ENCODE measurements at places on chromosomes 4 and X.

- DNase-seq = no peak
Measured at GRCh38 chr4:137069473-137069872, 462.8 kb downstream of the PCDH18 start.

DNA sequence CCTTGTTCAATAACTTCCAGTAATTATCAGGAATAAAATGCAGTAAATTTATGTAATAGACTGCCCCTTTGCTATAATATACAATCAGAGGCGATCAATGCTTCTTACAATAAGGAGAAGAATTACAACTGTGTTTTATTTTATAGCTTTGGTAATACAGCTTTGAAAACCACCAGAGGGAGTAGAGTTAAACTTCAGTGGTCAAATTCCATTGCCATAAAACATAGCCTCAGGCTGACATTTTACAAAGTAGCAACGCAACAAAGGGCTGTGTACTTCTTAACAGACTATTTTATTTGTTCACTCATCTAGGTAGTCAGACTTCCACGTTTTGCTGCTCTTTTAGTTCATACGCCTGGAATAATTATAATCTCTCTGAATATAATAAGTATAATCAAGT lies 58.5 kb downstream of the TEX13C start:
- no peak for DNase-seq

GRCh38 chr4:24131954-24132673 lies 242.3 kb upstream of the PPARGC1A start:
- no peak for DNase-seq

DNA sequence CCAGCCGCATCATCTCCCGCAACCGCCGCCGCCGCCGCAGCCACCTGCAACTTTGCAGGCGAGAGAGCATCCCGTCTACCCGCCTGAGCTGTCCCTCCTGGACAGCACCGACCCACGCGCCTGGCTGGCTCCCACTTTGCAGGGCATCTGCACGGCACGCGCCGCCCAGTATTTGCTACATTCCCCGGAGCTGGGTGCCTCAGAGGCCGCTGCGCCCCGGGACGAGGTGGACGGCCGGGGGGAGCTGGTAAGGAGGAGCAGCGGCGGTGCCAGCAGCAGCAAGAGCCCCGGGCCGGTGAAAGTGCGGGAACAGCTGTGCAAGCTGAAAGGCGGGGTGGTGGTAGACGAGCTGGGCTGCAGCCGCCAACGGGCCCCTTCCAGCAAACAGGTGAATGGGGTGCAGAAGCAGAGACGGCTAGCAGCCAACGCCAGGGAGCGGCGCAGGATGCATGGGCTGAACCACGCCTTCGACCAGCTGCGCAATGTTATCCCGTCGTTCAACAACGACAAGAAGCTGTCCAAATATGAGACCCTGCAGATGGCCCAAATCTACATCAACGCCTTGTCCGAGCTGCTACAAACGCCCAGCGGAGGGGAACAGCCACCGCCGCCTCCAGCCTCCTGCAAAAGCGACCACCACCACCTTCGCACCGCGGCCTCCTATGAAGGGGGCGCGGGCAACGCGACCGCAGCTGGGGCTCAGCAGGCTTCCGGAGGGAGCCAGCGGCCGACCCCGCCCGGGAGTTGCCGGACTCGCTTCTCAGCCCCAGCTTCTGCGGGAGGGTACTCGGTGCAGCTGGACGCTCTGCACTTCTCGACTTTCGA lies 654 bp downstream of the ATOH1 start:
- DNase-seq = no peak

- DNase-seq = no peak
Measured at GRCh38 chrX:38165023-38165422, 55.6 kb downstream of the SRPX start.

- DNase-seq = no peak
Measured at GRCh38 chrX:96621811-96622210, 62.8 kb upstream of the DIAPH2 start.

- DNase-seq = no peak
Measured at GRCh38 chr4:27616166-27616565, 755.5 kb downstream of the STIM2 start.

DNA sequence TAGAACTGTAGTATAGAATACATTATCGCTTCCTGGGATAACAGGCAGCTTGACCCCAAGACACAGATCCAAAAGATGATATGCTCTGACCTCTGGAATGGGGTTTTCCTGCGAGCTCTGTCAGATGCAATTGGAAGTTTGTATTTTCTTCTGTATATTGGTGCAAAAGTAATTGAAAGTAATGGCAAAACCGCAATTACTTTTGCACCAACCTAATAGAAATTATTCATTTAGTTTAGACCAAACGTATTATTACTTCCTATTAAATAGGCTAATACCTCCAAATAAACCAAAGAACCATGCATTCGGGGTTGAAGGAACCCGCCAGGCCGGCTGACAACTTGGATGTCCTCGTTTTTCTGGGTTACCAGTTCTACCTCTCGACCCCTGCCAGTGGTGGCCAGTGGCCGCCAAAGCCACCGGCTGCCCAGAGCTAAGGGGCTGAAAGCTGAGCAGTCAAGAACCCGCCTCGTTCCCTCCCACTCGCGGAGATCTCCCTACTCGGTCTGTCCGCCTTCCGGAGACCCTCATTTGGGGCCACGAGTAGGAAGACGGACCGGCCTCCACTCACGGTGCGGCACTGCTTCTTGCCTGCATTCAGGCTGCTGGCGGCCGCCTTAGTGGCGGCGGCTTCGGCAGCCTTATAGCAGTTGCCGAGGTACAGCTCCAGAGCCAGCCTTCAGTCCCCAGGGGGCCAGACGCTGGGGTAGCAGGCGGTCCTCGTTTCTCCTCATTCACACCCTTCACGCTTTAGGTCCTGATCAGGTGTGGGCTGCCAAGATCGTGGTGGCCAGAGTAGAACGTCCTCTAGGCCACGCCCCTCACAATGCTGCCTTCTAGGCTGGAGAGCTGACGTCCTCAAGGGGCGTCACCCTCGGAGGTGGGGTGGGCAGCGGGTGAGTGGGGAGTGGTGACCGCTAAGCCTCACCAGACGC lies 121.9 kb downstream of the RBMX2 start:
- DNase-seq = no peak

GRCh38 chr4:55435141-55435841 lies 39.5 kb downstream of the TMEM165 start:
- DNase-seq = no peak

- DNase-seq = no peak
Measured at GRCh38 chrX:17160975-17161374, 214.0 kb upstream of the NHS start.

DNA sequence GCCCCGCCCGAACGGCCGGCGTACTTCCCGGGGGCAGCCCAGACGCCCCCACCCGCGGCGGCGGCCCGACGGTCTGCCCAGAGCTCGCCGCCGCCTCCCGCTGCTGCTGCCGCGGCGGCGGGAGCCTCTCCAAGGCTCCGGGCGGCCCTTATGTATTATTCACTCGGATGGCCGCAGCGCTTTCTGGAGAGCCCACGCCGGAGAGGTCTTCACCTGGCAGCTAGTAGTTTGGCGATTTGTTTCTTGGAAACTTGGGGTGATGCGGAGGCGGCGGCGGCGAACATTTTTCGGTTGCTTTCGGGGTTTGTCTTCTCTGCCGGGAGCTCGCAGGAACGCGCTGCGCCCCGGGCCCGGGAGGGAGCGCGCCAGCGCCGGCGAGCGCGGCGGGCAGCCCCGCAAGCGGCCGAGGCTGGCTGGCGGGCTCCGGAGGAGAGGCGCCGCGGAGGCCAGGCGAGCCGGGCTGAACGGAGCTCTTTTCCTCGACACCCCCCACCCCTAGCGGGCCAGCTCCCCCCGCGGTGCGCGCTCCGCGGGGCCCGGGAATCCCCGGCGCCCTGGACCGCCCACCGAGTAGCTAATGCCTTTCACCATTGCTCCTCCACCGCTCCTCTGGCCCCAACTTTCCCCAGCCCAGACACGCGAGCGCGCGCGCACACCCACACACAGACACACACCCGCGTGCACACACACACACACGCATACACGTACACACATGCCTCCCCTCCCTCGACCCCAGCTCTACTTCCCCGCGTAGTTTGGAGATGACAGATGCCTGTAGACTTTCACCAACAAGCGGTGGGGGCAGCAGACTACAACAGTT lies 113.5 kb downstream of the DHX15 start:
- DNase-seq = no peak

DNA sequence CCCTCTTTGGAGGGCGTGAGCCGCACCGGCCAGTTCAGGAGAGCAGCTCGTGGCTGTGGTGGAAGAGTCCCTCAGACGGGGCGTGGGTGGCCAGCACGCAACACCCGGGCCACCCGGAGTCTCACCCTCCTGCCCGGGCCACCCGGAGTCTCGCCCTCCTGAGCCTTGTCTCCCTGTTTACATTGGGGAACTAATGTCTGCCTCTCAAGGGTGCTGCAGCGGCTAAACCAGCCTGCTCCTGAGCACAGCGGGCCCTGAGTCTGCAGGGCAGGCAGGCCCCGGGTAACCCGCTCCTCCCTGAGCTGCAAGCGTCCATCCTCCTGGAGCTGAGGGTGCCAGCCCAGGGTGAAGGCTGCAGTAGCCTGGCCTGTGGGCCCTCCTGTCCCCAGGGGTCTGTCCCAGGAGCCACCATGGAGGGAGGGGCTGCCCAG lies 3.0 kb downstream of the PDE6B start:
- DNase-seq = no peak

DNA sequence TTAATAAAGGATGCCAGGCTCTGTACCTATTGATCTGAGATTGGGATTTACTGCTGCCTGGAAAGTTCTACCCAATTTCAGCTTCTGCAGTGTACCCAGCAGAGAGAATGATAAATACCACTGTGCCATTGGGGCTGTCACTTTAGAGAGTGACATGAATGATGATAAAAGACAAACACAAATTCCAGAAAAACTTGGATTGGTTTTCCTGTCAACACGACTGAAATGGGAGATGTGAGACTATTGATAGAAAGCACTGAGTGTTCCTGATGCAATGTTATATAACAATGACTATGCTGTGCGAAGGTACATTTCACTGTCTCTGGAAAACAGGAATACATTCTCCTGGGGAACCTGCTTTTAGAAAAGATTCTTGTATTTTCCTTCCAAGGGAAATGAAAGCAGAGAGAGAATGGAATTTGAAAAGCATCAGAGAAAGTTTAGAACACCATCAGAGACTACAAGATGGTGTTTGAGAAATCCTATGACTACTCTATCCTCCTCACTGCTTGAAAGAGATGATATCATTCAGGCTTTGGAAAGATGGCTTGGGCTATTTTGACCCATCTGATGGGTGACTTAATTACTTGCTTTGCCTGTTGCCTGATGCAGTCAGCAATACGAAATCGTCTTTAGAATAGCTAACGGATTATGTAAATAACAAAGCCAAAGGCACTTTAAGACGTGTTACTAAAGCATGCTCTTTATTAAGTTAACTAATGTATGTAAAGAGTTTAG lies 49.7 kb downstream of the MID1IP1 start:
- no peak for DNase-seq

- no peak for DNase-seq
Measured at GRCh38 chrX:39527025-39527424, 570.7 kb downstream of the BCOR start.

GRCh38 chr4:8188743-8189550 lies 10.1 kb upstream of the SH3TC1 start:
- no peak for DNase-seq

DNA sequence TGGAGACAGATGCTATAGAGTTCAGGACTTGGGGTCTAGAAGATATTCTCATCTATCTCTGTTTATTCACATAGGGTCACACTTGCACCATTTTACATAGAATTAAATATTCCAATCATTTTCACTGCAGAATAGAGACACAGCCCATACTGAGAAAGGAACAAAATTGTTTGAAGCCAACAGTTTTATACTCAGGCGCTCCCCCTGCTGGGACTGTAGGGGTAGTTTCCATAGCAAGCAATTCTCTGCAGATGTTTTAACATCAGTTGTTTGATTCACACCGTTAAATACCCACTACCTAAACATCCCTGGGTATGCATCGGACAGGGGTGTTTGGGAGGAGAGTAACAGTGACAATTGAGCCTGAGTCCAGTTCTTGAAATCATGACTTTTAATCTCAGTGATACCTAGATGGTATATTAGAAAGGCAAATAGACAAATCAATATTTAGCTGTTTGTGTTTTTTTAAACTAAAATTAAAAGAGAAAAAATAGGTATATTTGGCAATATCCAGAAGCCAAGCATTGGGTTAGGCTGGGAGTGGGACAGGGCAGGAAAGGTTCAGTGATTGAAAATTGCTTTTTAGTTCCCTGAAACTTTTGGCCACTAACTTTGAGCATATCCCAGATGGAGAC lies 33.8 kb downstream of the LONRF3 start:
- peak; percentile 24 for DNase-seq

GRCh38 chrX:40268188-40268520 lies 170.4 kb upstream of the BCOR start:
- no peak for DNase-seq

- peak; percentile 20 for DNase-seq
Measured at GRCh38 chr4:149980941-149981340, 97.3 kb upstream of the DCLK2 start.

- no peak for DNase-seq
Measured at GRCh38 chrX:96435378-96436035, 249.1 kb upstream of the DIAPH2 start.

- DNase-seq = no peak
Measured at GRCh38 chr4:181420950-181421349, 822.3 kb upstream of the TENM3 start.

DNA sequence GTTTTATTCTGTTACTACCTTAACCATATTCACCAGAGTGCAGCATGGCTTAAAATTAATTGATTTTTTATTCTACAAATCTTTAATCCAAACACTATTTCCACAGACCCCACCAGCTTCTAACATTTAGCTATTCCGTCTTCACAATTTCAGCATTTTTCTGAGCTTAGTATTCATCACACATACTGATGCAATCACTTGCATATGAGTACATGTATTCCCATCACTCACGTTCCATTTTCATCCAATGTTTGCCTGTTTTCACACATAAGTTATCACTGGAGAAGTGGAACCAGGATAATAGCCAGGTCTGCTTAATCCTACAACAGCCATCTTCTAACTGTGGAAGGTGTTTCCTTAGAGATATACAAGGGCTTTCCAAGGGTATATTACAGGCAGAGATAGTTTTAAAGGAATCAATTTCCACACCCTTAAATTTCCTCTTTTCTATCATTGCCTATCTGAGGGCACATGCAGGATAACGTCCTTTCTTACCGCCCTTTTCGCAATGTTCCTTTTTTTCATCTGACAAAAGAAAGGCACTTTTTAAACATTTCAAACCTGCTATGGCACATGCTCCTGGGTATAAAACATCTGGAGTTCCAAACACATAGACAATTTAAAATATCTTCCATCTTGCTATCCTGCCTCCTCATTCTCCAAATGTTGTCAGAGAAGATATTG lies 115.8 kb downstream of the CORIN start:
- DNase-seq = no peak

- no peak for DNase-seq
Measured at GRCh38 chr4:169618986-169619385, 1.4 kb upstream of the CLCN3 start.

GRCh38 chr4:61442936-61443335 lies 242.8 kb downstream of the ADGRL3 start:
- DNase-seq = no peak

GRCh38 chrX:138709886-138710791 lies 1.4 kb downstream of the FGF13 start:
- DNase-seq = no peak

DNA sequence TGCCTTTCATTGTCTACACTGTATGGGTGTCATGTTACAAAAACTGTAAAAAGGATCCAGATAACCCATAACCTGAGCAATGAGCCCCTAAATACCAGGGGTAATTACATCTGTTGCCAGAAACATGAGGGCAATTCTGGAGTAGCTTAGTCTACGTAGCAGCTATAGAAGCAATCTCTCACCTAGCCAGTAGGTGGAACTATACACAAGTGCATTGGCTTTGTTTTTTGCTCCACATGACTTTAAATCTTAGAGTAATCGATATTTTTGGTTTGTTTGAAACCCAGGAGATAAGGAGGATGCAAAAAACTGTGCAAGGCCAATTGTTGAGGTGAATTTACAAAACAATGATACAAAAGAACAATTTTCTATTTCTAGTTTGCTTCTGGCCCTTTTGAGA lies 57.5 kb downstream of the GPR82 start:
- DNase-seq = no peak
